ENCODE measurements at places on chromosomes 1 and 21.

DNA sequence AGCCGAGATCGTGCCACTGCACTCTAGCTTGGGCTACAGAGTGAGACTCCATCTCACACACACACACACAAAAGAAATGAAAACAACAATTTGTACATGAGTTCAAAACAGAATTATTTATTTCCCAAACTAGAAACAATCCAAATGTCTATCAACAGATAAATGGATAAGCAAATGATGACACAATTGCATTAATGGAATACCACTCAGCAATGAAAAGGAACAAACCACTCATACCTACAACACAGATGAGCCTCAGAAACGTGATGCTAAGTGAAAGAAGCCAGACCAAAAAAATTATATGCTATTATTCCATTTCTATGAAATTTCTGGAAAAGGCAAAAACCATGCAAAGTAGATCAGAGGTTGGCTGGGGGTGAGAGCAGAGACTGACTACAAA, 2.0 kb upstream of the PGD start:
- ATAC-seq, result no peak

GRCh38 chr1:212966616-212967015, 16.3 kb downstream of the VASH2 start:
- no peak for ATAC-seq

DNA sequence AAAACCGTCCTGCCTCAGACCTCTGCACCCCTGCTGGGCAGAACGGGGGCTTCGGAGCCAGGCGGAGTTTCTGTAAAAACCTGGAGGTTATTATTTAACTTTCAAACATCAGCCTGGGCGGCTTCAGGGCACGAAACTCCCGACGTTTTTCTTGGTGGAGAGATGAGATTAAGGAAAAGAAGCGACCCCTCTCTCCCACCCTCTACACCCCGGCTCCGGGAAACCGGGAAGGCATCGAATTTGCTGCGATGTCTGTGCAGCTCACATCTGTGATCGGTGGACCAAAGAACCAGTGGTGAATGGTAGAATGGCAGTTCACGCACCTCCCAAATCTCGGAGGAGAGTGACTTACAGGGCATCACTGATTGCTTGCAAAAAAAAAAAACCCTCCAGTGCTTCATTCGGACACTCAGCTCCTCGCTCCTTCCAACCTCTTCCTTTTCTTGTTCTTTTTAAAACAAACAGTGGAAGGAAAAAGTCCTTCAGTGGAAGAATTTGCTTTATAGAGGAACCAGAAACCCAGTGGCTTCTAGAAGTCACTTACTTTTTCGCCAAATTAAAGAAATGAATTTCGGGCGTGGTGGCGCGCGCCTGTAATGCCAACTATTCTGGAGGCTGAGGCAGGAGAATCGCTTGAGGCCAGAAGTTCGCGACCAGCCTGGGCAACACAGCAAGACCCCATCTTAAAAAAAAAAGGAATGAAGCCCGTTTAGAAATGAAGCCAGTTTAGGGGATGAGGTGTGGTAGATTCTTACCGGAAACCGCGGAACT, 884 bp downstream of the PHACTR4 start:
- ATAC-seq, result peak; percentile 13

GRCh38 chr1:59827055-59827643, 12.4 kb downstream of the HOOK1 start:
- ATAC-seq, result no peak

DNA sequence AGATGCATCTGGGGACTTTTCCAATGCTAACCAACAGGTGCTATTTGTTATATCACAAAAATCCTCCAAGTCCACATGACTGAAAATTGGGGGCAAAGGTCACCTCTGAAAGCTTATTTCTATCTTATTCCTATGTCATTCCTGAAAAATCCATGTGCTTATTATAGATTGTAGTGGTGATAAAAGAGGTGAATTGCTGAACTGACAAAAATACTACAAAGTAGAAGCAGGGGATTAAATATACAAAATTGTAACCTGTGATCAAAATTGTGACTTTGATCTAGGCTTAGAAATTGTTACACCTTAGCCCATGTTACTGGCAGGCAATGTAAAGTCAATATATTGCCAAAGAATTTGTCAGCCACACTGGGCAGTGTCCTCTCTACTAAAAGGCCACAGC, 62.3 kb downstream of the IER5 start:
- no peak for ATAC-seq

GRCh38 chr1:39755965-39756659, 15.0 kb downstream of the OXCT2 start:
- no peak for ATAC-seq

DNA sequence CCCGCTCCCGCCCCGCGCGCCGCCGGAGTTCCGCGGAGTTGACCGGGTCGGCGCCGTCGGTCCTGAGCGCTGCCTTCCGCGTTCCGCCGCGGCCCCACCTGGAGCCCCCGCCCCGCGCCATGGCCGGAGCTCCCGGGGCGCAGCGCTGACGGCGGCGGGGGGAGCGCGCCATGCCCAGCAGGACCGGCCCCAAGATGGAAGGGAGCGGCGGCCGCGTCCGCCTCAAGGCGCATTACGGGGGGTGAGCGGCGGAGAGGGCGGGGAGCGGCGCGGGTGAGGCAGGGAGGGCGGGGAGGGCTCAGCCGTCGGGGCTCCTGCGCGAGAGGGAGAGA, 216 bp downstream of the PRKCZ start:
- no peak for ATAC-seq

GRCh38 chr21:43574741-43575472, 84.4 kb downstream of the HSF2BP start:
- ATAC-seq, result no peak

- no peak for ATAC-seq
These were observed 17.6 kb downstream of the UTP25 start for GRCh38 chr1:209845408-209845725.

- ATAC-seq, result no peak
These were observed 40.0 kb downstream of the COQ8A start for GRCh38 chr1:226980122-226980560.

DNA sequence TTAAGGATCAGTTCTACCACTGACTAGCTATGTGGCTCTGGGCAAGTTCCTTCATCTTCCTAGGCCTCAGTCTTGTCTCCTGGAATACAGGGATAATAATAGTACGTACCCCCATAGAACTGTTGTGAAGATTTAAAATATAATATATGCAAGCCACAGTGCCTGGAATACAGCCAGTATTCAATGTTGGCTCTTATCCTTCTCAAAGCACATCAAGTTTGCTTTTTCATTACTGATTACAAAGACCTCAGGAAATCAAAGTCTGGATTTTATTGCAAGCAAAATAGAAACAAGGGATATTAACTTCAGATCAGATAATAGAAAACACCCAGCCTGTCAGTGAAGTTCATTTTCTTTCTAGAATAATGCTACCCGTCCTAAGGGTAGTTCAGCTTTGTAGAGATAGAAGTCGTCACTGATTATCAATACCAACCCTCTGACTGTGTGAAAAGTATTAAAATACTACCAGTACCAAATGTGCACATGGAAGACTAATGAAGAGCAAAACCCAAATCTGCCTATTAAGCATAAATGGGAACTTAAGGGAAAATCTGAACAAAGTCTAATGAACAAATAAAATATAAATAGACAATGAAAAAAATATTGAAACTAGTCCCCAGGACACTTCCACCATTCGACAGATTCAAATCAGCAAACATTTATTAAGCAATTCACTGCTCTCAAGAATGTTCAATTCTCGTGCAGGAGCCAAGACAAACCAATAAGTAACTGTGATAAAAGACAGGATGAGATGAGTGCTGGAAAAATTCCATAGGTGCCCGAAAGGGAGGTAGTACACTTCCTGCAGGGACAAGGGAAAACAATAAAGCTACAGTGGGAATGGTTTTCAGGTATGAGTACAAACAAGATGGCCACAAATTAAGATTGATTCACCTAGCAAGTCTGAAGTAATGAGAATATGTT, 206.2 kb downstream of the SMYD3 start:
- ATAC-seq, result no peak

GRCh38 chr1:206021626-206022365, 1.9 kb downstream of the CTSE start:
- ATAC-seq, result peak; percentile 30

GRCh38 chr1:196608390-196609369, at the start of gene KCNT2:
Gene KCNT2, minus strand, starts transcription at chr1:196608440. Its CDS starts 131 bp downstream, at chr1:196608309.
- peak; percentile 35 for ATAC-seq

DNA sequence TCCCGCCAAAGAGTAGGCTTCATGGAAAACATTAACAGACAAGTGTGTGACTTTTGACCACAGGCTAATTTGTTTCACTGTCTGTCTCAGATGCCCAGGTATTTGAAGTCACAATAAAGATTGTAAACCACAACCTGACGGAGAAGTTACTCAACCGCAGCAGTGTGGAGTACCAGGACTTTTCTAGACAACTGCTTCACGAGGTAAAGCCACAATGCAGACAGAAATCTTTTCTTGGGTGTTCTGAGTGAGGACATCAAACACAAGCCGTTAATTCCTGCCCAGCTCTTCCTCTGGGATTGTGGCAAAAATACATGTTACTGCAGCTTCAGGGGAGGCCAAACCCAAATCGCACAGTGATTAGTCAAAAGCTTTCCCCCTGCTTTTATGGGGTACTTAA, 31.0 kb downstream of the UMODL1 start:
- ATAC-seq, result no peak

DNA sequence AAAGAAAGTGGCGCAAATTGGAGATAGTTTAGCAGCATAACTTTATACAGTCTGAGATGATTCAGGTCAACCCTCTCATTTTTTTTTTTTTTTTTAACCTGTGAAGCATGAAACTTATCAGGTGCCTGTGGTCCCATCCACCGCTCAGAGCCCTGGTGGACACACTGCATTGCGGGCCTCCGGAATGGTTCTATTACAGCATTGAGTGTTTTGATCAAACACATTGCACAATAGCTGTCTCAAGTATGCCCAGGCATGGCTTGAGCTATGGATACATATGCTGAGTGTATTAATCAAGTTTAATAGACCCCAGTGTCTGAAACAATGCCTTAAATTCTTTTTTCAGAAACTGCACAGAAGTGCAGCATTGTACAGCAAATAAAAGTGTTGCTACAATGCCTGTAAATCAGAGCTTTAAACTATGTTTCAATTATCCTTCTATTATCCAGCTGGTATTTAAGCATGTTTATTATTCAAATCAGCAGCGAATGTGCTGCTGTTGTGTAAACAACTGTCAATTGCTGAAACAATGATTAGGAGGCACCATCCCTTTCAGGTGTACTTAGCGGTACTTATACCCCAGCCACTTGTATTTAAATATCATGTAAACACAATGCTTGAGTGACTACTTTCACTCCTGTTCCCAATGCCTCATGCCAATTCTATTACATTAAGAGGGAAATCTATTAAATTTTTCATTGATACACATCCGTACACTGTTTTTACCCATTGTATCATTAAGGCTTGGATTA, 456.6 kb downstream of the RPS6KC1 start:
- ATAC-seq, result no peak

DNA sequence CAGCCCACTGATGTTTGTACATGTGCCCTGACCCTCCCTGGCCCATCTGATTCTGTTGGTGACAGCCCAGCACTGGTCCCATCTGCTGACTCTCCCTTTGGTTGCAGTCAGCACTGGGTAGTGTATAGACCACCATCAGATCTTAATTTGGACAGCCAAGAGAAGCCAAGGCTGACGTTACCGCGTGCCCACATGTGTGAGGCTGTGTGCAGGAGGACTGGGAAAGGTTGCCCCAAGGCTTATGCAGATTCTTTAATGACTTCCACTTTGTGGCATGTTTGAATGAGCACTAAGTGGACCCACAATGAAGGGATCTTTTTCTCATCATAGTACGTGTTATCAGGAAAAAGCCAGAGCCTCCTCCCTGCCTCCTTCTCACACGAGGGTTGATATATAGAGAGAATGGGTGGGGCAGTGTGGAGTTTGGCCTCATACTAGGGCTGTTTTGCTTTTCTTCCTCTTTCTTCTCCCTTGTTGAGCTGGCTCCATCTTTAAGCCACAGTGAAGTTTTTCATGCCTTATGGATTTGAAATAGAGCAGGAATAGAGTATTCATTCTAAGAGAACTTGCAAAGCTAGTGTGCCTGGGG, 93.5 kb downstream of the NAV1 start:
- no peak for ATAC-seq

DNA sequence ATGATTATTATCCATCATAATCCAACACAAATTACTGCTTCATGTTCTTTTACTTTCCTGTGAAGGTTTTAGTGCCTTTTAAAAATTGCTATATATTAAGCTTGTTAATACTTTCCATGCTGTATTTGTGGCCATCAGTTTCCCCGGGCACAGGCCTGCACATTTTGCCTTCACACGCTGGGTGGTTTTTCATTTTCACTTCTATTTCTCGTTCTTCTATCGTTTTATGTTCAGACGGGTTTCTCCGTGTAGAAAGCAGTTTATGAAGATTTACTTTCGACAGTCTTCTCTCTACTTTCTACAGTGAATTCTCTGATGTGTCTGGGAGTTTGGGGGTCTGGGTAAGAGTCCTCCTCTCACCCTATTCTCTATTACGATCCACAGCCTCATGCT, 9.5 kb downstream of the RUNX3 start:
- ATAC-seq, result no peak

DNA sequence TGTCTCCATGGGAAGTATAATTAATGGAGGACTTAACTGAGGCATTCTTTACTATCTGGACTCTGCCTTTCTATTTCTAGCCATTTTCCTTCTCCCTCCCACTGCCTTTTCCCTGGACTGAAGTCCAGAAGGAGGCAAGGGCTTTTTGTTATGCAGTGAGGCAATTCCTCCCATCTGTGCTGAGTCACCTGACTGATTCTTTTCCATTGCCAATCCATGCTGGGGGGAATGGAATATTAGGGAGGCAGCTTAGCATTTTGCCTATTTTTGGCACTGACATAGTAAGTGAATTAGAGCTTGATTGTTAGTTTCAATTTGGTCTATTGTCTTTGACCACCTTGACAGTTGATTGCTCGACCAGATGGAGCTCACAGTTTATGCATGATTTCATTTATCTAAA, 1000.6 kb upstream of the PRMT6 start:
- ATAC-seq, result no peak

DNA sequence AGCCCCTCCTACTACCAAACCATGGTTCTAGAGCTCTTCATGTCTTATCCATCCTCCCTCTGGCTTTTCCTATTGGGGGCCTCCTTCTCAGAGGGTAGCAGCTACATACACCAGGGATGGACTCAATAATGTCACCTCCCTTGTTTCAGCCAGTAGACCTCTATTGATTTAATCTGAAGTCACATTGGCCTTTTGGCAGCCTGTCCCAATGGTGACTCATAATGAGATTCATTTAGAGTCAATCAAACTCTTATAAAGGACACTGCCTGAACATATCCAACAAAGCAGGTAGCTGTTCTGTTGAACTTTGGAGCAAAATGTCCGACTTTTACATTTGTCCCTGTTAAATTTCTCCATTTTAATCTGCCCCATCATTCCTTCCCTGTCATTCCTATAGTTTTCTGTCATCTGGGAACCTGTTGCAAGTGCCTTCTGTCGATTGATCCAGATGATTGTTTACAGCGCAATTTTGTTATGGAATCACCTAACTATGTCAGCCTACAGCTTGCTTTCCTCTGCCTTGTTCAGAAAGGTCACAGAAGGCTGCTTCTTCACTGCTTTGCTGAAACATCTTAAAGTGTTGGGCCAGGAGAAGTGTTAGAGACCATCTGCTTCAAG, 105.9 kb downstream of the ETS2 start:
- ATAC-seq, result no peak

DNA sequence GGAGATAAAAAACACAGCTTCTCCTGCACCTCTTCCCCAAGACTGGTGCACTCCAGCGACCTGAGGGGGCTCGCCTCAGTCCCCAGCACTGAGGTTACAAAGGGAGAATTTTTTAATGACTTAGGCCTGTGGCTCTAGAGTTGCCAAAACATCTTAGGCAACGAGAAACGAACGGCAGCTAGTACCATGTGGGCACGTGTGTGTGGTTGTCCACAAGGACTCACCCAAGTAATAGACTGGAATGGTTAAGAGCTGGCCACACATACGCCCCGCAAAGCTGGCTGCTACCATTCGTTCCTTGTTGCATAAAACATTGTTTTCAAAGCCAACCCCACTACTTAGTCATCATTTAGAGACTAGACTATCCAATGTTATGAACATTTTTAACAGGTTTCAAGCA, 26.9 kb downstream of the RIPK4 start:
- no peak for ATAC-seq

All from esophagus mucosa (tissue), 1 donor.